ENCODE measurements at places on chromosomes 2 and 18.

GRCh38 chr18:78984941-78985784 is 5.5 kb downstream of the SALL3 start:
- peak; percentile 1 for DNase-seq

DNA sequence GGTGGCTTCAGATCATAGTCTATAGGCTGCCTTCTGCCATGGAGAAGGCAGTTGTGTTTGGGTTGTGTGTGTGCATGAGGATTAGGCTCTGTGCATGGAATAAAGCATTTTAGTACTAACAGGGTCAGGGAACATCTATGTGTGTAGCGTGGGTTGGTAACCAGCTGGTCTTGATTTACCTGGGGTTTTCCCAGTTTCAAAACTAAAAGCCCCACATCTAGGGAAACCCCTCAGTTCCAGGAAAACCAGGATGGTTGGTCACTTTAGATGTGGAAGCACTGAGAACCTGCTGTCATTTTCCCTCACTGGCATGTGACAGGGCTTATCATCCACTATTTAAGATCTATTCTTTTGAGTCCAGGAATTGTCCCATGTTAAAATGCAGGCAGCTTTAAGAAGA is 116.3 kb downstream of the POLE4 start:
- DNase-seq = no peak

DNA sequence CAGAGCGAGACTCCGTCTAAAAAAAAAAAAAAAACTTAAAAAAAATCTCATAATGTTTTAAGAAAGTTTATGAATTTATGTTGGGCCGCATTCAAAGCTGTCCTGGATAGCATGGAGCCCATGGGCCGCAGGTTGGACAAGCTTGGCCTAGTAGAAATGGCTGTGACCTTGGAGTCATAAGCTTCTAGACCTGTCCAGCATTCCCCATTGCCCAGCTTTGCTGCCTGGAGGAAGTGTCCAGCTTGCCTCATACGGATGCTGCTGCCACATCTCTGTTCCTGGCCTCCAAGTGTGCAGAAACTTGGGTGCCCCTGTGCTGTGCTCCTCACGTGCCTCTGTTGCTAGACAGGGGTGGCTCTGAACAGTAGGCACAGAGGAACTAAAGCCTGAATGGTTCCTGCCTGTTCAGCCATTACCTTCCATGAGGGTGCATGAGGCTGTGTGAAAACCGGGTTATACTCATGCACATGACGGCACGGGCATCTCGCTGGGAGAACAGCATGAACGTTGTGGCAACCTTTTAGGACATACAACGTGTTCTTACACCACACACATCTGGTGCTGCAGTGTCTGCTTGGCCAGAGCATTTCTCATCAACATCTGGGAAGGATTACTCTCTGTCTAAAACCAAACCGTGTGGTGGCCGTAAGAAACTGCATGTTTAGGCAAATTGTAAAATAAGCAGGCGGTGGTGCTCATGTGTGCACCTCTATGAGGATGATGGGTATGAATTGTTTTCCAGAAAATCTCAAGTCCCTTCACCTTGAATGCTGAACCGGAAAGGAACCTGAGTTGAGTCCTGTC is 38.2 kb downstream of the FHOD3 start:
- no peak for DNase-seq

DNA sequence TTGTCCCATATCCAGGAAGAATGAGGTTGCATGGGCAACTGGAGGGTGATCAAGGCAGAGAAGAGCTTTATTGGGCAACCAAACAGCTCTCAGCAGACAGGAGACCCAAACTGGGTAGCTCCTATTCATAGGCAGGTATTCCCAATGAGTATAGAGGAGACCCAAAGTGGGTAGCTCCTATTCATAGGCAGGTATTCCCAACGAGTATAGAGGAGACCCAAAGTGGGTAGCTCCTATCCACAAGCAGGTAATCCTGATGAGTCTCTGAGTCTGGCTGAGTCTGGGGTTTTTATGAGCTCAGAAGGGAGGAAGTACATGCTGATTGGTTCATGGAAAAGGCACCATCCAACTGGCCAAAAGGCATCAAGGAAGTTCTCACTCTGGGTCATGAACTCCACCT is 5.3 kb upstream of the GORASP2 start:
- no peak for DNase-seq

DNA sequence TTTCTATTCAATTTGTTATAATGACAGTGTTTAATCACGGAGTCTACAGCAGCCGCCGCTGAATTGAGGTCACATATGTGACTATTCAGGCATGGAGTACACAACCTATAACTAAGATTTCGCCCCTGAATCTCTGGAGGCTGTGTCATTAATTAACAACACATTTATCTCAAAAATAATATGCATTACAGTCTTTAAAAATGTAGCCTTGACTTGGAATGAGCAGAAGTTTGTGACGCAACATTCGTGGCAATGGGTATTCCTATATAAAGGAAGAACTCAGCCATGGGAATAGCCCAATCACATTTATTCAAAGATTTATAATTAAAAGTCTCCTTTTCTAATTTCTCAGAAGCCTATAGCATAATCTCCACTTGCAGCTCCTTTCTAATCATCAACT is 60.6 kb upstream of the LYPD1 start:
- DNase-seq = no peak

- no peak for DNase-seq
Measured at GRCh38 chr2:163135256-163135655, 296.7 kb upstream of the KCNH7 start.

- no peak for DNase-seq
Measured at GRCh38 chr18:62510789-62511188, 12.0 kb upstream of the ZCCHC2 start.

DNA sequence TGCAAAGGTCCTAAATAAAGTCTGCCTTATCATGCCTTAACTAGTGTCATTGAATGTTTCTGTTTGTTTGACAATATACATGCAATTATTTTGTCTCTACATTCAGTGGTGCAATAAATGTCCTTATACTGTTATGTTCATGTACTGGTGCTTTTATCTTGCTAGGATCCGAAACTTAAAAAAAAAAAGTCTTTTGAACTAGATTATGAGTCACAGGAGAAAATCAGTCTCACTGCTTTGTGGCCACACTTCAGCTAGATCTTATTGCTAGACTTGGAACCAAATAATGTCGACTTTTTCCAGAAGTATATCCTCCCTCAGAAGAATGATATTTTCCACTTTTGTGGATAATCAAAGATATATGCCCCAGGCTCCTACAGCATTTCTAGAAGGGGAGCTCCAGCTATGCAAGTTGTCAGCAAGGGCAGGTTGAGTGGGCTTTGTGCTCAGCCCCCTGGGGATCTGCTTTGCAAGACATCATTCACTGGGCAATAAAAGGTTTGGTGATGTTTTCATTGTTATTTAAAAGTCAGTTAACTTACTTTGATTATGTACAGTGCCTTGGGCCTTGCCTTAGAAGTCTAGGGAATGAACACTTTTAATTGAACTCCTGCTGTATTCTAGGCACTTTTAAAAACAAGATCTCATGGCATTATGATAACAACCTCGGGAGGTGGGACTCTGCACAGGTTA is 157.1 kb upstream of the LRRTM1 start:
- no peak for DNase-seq

- DNase-seq = no peak
Measured at GRCh38 chr2:206832873-206833272, 67.5 kb downstream of the FASTKD2 start.

GRCh38 chr2:88177556-88177955 is 7.4 kb downstream of the THNSL2 start:
- DNase-seq = no peak

- no peak for DNase-seq
Measured at GRCh38 chr2:60960706-60961105, 56.8 kb upstream of the PEX13 start.

DNA sequence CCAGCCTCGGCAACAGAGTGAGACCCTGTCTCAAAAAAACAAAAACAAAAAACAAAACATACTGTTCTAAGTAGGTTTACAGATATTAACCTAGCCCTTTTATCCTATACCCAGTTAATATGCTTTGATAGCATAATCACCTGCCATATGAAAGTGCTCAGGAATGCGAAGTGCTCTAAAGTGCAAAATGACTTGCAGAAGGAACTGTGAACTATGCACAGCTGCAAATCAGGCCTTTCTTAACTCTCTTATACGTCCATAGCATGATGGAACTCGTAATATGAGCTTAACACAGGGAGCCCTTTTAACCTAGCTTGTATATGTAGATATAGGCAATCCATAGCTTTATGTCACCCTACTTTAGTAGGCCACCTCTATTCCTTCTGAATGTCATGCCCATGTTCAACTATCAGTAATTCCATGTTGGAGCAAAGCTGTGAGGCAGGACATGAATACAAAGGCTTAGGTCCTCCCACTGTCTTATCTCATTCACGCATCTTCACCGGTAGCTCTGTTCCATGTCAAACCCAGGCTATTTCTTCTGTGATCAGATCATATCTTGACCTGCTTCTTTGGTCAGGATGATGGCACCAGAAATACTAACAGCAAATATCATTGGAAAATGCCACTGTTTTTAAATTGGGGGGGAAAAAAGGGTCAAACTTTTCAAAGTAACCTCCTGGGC is 72.9 kb downstream of the PRPF40A start:
- DNase-seq = no peak

GRCh38 chr18:73923866-73924265 is 223.8 kb downstream of the FBXO15 start:
- DNase-seq = no peak

GRCh38 chr2:33022989-33023727 is 76.4 kb downstream of the LTBP1 start:
- DNase-seq = no peak

- DNase-seq = no peak
Measured at GRCh38 chr2:203461746-203462145, 73.4 kb downstream of the RAPH1 start.

DNA sequence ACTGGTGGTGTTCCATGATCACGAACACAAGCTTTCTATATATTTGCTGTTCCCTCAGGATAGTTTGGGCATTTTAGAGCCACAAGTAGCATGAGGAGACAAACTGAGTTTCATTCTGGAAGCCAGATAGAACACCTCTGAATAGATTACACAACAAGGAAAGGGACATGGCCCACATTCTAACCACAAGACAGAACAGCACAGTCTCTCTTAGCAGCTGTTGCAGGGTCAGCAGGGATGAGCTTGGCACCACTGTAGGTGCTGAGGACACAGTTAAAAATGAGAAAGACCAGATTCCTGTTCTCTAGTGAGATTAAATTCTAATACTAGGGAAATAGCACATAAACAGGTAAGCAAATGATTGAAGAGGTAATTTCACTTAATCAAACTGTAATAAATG is 235.3 kb downstream of the ZNF407 start:
- no peak for DNase-seq

All from retinal pigment epithelial cell (primary cell).